CD4-positive, alpha-beta T cell treated with Interleukin-2 at 100 ng/mL for 4 hours (primary cell): ENCODE measurements at places on chromosomes 5 and 9.
A peak's percentile ranks its signal among the peaks of the same experiment; 100 is the strongest.

GRCh38 chr5:143554187-143554717 lies 150.8 kb upstream of the NR3C1 start:
- no peak for DNase-seq

DNA sequence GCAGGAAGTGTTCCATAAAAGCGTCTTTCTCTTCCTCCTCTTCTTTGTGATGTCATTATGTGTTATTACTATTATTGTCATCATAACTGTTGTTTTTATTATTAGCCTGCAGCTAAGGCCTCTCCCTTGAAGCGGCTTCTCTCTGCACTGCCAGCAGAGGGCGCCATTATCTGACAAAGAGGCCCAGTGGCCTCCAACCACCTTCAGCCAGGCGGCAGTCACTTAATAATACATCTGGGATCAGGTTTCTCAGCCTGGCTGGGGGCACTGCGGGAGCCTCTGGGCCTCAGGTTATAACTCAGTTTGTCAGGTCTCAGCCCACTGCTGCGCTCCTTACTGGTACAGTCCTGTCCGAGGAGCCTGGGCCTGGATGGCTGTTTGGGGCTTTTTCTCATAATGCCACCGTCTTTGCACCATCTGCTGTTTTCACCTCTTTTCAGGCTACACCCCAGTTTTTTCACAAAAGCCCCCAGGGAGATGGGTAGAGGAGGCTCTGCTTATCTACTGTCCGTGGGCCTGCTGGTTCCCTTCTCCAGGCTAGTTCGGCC lies 281.9 kb downstream of the NSG2 start:
- DNase-seq, result peak; percentile 32

- no peak for DNase-seq
Observed at GRCh38 chr5:139105621-139106071, 92.5 kb downstream of the SIL1 start.

DNA sequence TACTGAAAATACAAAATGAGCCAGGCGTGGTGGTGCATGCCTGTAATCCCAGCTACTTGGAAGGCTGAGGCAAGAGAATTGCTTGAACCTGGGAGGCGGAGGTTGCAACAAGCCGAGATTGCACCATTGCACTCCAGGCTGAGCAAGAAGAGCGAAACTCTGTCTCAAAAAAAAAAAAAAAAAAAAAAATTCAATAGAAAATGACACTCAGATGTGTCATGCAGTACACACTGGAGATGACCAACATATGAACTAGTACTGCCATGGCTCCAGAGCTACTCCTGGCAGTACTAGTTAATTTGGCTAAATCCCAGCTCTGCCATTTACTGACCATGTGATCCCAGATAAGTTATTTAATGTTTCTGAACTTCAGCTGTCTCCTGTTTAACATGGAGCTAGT lies 7.3 kb downstream of the ATOX1 start:
- DNase-seq, result no peak

GRCh38 chr9:109442716-109443115 lies 55.4 kb downstream of the PTPN3 start:
- DNase-seq, result no peak

DNA sequence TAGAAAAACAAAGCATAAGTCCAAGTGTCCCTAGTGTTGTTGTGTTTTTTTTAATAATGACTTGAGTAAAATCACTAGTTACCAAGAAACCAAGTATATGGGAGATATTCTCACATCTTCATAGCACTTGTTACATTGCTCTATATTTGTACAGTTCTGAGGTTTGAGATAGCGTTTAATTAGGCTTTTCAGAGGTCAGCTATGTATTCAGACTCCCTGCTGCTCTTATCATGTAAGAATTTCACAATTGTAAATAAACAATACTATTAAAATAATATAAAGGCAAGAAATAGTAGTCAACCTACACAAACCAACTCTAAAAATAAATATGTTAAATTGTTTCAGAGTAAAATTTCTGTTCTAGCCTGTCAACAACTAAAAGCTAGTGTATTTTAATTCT lies 761.9 kb upstream of the FAM174A start:
- no peak for DNase-seq

GRCh38 chr5:14184082-14184481 lies 40.9 kb downstream of the TRIO start:
- DNase-seq, result no peak

- no peak for DNase-seq
Observed at GRCh38 chr5:93791518-93791972, 50.1 kb upstream of the POU5F2 start.

- DNase-seq, result no peak
Observed at GRCh38 chr5:112552216-112552615, 133.1 kb upstream of the EPB41L4A start.
